ENCODE measurements at places on chromosomes 6 and 20.

DNA sequence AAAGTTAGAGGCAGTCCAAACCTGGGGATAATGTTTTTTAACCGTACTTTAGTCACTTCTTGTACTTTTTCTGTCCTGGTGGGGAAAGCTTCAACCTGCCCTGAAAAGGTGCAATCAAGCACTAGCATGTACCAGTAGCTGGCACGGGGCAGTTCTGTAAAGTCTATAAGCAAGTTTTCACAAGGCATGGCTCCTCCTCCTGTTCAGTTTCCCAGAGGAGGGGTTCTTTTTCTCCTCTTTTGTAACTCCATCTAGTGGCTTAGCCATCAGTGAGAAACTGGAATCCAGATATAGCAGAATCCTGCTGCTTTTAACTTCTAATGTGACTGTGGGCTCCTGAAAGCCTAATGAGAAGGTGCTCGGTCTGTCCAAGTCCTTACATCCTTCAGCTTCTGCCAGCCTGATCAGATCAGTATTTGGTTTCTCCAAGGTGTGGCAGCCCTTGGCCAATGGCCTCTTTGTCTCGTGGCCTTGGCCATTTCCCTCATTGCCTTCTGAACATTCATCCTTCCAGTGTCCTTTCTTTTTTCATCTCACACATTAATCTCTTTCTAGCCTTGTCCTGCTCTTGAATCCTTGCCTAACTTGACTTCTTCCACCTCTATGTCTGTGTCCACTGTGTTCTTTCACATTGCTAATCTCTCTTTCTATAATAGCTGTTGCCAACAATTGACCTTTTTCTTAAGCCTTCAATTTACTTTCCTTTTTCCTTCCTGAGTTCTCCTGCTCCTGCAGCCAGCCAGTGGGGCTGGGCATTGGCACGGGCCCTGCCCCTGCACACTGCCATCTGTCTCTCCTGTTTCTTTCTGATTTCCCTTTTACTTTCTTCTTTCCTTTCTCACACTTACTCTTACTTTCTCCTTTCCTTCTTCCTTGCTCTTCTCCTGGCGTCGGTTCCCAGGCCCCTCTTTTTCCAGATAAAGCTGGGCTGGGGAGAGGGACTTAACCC, 222.0 kb upstream of the SYNCRIP start:
- no peak for DNase-seq

DNA sequence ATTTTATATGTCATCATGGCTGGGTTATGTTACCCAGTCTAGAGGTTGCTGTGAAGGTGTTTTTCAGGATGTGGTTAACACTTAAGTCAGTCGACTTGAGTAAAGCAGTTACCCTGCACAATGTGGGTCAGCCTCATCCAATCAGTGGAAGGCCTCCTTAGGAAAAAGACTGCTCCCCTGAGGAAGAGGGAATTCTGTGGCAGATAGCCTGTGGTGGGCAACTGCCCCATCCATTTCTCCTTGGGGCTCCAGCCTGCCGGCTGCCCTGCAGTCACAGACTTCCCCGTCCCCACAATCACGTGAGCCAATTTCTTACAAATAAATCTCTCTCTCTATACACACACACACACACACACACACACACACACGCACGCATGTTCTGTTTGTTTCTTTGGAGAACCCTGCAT, 34.5 kb upstream of the MPC1 start:
- DNase-seq = peak; percentile 56

DNA sequence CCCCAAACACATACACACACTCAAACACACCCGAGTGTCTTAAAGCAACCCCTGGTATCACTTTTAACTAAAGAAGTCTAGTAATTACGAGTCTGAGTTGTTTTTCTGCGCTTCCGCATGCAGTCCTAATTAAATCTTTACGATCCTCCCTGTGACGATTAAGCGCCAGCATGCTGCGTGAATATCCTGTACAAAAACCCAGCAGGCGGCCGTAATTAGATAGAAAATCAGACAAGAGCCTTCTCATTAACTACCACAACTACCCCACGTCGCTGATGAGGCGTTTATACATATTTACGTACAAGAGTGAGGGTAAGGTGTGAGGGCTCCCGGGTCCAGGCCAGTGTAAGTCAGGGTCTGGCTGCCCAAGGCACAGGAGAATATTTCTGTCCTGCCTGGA, 8.1 kb downstream of the TFAP2B start:
- no peak for DNase-seq

GRCh38 chr6:159760602-159761057, 1.2 kb upstream of the ACAT2 start:
- DNase-seq = no peak

DNA sequence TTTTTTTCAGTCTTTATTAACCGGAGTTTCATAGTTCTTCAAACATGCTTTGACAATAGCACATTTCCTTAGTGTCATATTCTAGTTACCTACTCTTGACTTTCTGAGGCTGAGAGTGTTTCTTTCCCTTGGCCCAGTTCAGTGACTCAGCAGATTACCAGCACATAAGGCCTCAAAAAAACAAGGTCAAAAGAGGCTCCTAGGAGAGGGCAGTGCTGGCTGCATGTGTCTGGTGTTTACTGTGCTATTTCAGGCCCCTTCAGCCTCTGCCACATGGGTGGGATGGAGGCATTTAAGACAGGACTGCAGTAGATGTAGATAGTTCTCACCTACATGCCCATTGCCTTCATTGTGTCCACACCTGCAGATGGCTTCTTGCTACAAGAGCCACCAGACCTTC, 198.2 kb upstream of the SSTR4 start:
- DNase-seq = no peak

DNA sequence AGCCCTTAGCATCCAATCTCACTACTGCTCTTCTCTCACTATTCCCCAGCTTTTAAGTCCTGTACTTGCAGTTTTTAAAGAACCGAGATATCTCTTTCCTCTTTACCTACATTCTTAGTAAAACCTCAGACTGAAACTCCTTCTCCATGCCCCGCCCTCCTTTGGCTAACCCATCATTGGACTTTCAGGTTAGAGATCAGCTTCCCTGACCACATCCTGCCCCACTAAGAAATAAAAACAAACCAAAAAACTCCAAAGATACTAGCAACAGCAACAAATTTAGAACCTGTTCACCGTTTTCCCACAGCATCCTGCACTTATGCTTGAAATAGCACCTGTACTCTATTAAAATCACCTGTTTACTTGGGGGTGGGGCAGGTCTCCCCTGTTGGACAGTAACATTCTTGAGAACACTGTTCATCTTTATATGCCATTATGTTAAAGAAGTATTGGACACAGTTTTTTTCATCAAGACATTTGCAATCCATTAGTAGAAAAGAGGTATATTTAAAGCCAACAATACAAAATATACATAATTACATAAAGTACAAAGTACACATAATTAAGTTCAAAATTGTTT, 16.3 kb upstream of the SMAP1 start:
- DNase-seq = peak; percentile 20

- no peak for DNase-seq
These were observed 145.3 kb downstream of the AIG1 start for GRCh38 chr6:143205991-143206390.

GRCh38 chr6:38432479-38432878, 207.2 kb downstream of the BTBD9 start:
- DNase-seq = no peak

DNA sequence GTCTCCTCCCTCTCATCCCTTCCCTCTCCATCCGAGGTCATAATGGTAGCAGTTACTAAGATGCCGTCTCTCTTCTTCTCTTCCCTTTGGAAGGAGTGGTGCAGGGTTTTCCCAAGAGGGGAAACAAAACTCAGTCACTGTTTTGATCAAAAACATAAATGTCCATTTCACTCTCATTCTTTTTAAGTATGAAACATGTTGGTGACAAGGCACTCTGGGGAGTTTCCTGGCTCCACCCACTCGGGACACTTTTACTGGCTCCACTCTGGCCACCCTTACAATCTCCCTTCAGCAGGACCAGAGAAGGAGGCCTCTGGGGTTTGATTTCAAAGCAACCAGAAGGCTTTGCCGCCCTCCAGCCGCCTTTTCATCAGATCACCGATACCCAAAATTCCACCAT, 57.0 kb downstream of the FGD2 start:
- DNase-seq = no peak

DNA sequence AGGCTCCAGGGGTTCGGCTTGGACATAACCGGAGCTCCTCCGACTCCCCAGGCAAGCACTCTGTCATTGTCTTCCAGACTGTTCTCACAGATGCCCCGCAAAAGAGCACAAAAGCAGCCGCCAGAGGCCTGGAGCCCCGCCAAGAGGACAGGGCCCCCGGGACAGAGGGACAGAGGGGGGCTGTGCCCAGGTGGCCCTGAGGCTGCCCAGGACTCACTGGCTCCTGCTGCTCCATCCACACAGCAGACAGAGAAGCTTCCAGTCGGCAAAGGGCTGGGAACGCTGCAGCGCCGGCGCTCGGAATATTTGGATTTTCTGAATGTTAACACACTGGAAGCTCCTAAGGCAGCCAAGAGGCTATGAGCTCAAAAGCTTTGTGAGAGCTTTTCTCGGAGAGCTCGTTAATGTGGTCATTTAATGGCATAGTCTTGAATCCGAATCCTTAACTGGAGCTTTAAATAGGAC, 68.0 kb upstream of the QKI start:
- DNase-seq = no peak

All from T follicular helper cell (primary cell).